ENCODE measurements at places on chromosomes 13 and 19.

- DNase-seq, result peak; percentile 0
Observed at GRCh38 chr13:91313103-91313502, 34.4 kb upstream of the MIR17HG start.

GRCh38 chr19:57829316-57829715, 783 bp upstream of the ZNF587B start:
- DNase-seq, result no peak

DNA sequence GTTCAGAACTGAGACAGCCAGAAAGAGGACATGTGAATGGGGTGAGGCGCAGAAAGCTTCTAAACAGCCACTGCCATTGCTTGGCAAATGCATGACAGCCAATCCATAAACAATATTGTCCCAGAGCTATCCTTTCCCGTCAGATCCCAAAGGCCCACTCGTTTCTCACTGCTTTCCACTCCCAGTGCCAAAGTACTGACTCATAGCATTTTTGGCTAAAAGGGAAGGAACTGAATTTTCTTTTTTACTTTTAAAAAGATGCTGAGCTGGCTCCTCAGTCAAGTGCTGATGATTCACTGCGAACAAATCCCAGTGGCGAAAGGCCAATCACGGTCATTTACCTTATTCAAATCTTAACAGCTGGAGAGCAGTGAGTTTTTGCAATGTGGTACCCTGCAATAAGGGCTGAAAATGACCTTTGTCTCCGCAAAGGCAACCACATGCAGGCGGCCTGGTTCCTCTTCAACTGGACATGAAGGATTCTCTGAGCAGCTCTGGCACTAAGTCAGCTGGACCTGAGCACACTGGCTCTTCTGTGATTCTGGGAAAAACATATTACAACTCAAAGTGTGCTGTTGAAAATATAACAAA, 151.7 kb downstream of the DCLK1 start:
- DNase-seq, result no peak

DNA sequence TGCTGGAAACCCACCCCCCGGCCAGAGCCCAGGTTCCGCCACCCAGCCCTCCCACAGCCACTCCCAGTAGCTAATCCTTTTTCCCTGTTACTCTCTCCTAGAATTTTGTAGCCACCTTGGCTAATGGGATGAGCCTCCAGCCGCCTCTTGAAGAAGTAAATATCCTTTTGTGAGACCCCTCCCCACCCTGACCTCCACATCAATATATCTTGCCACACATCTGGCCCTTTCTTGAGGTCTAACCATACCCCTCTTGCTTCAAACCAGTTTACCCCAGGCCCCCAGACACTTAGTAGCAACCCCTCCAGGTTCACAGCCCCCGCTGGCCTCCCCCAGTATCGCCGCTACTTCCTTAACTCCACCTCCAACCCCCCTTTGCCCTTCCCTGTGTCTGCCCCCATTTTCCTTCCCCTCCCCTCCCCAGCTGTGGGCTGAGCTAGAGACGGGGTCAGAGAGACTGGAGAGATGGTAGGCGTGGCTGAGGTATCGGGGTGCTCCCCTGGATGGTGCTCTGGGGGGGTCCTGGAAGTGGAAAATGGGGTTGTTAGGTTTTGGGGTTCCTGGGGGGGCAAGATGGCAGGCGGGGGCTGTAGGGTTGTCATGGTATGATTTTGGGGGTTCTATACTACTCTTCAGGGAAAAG, 2.8 kb downstream of the PRMT1 start:
- DNase-seq, result no peak

GRCh38 chr19:16034180-16034579, 42.1 kb upstream of the TPM4 start:
- no peak for DNase-seq

- DNase-seq, result no peak
Observed at GRCh38 chr13:114081761-114082681, 50.4 kb downstream of the RASA3 start.

DNA sequence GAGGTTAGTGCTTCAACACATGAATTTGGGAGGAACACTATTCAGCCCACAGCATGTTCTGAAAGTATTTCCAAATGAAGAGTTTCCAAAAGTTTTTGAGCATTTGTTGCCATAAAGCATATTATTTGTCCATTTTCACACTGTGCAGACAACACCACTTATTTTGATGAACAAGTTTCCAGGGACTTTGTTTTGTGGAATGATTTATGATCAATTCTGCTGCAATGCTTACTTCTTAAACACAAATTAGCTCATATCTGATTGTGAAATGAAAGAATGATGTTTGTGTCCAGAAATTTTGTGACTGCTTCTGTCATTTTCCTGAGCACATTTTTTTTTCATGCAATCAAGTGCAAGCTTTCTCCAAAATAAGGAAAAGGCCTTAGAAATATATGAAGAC, 205.3 kb downstream of the RAP2A start:
- no peak for DNase-seq

GRCh38 chr13:52804202-52804641, 44.2 kb downstream of the PCDH8 start:
- no peak for DNase-seq

DNA sequence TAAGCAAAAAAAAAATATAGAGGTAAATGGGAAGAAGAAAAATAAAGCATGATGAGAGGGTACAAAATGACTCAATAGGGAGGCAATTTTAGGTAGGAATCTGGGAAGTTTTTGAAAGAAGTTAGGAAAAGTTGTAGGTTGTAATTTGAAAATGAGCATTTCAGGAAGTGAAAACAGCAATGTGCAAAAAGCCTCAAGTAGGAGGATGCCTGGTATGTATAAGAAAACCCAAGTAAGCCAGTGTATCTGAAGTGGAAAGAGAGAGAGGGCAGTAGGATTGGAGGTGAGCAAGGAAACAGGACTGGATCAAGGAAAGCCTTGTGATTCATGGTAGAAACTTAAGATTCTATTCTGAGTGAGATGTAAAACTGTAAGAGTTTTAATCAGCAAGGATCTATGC, 121.6 kb upstream of the SPRY2 start:
- no peak for DNase-seq
